Mammary epithelial cell (primary cell): ENCODE measurements at places on chromosomes 1 and 21.

DNA sequence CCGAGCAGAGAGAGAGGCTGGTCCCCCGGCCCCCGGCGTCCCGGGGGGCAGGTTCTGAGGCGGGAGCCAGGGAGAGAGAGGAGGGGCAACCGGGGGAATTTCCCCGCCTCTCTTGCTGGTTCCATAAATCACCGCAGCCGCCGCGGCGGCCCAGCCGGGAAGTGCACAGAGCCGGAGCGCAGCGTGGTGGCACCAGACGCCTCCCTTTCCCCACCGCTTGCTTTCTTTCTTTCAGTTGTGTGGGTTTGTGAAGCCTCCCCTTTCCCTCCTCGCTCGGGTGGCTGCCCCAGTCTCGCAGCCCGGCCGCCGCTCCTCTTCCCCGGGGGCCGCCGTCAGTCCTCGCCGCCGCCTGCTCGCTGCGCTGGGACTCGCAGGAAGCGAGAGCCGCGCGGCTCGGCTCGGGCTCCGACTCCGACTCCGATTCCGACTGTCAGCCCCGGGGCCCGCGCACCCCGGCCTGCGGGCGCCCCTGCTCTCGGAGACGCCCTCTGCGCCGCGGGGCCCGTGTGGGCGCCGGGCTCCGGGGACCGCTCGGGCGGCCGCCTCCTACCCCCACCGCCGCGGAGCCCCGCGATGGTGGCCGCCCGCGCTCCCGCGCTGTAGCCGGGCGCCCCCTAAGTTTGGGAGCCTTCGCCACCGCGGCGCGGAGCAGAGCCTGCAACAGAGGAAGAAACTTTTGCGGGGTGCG is at the start of gene CACHD1:
Gene CACHD1 (plus strand): TSS at position 153 of the 688 bp plus-strand sequence. CDS start 616 bp downstream, outside the sequence.
- DNase-seq = peak; percentile 80

- DNase-seq = no peak
These were observed 47.8 kb downstream of the ADGRL4 start for GRCh38 chr1:78958711-78959110.

- DNase-seq = peak; percentile 76
These were observed 43.3 kb downstream of the PHC2 start for GRCh38 chr1:33387625-33388024.

- DNase-seq = peak; percentile 56
These were observed 22.4 kb upstream of the RSBN1 start for GRCh38 chr1:113834716-113835115.

DNA sequence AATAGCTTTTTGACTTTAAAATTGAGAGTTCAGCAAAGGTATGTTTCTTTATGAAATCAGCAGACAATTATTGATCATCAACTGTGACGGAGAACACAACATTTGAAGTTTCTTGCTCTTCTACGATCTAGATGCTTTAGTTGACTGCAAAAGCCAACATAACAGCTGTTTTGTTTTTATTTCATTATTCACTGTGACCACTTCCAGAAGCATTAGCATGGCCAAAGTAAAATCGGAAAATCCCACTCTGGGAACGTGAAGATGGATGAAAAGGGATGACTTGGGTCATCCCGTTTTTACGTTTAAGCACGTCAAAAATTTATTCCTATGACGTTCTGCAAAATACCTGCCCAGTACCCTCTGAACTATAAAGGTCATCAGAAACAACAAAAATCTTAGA is 833.0 kb upstream of the ADAMTS5 start:
- no peak for DNase-seq

DNA sequence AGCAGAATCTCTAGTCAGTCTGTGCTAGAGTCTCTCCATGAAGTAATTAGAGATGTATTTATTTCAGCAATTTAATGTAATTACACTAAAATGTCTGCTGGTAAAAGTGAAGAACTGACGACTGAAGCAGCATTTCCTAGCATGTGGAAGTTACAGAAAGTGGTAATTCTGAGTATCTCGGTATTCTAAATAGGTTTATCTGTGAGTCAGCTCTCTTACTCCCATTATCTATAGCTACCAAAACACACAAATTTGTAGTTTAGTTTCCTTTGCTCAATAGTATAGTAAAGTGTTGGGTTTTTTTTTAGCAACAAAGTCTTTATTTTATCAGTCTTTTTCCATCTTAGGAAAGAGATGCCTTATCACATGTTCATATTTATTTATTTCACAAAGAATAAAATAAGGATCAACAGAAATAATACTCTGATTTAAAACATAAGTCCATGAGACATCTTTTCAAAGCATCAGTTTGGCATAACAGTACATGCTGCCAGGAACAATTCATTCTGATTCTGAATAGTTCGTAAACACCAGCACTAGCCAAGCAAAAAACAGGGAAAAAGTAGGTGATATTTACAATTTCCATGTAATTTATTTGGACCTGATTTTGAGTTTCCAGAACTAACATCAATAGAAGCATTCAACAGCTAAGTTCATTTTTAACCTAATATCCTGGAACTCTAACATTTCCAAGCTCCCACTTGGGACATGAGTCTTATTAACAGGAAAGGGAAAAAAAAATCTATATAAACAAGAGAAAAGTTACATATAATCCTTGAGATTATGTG is 76.3 kb downstream of the KCNT2 start:
- no peak for DNase-seq

GRCh38 chr1:117627546-117628130 is 21.8 kb downstream of the TENT5C start:
- no peak for DNase-seq

GRCh38 chr1:186559601-186560116 is 98.7 kb upstream of the PDC start:
- peak; percentile 96 for DNase-seq
